Small intestine (tissue), 16 donors: ENCODE measurements at places on chromosomes 3 and 15. TPM values are rescaled to one million over a fixed set of nuclear protein-coding genes. Genes with fewer than 3 reads are reported as not detected.
A peak's percentile ranks its signal among the peaks of the same experiment; 100 is the strongest.

DNA sequence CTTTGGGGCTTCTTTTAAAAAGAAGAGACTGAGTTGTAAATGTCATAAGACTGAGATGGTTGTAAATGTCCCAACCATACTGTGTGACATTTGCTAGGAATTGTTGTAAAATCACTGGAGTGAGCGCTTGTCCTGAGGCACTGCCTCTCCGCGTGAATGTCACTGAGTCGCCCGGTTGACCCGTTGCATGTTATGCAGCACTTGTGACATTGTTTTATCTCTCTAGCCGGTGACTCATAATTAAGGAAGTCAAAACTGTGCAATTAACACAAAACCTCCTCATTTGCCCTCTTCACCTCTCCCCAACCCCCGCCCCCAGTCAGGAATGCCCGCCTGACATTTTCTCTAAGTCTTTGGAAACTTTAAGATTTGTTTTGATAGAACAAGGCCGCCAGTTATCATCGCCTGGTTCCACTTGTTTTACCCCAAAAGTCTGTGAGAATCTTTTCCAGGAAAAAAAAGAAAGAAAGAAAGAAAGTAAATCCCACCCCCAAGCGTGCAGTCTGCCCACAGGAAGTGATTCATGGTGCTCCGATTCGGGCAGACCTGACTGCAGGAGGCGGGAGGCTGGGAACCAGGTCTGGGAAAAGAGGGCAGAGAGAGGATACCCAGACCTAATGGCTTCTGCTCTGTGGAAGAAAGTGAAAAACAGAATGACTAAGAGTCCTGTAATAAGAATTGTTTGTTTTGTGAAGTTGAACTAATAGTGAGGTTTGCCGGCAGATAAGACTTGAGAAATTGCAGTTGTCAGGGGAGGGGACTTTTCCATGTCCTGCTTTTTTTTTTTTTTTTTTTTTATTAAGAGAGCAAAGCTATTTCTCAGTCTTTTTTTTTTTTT is 84.8 kb downstream of the SMAD3 start:
- H3K36me3 ChIP-seq = no peaks in the 10 kb centered on the region
- peak overlapping the region; percentile 86 for H3K27ac ChIP-seq
- H3K27me3 ChIP-seq = no peaks in the 10 kb centered on the region
- DNase-seq = peak; percentile 59
- H3K4me3 ChIP-seq = no peak overlapping the region

DNA sequence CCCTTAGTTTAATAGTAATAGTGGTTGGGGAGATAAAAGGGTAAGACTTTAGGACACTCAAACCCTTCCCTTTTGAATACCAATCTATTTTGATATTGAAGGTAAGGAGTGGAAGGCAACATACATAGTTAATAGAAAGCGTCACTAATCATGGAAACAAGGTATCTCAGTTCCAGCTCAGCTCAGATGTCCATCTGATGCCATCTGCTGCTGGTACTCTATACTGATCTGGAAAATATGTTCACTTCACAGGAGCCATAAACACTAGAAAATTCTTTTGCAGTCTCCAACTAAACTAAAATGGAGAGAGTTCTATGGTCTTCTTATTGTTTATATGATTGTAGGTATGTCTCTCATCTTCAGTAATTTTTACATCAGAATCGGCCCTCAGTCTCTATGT is 1777.1 kb downstream of the OTOL1 start:
- no peak overlapping the region for H3K27ac ChIP-seq
- no peak for DNase-seq
- H3K36me3 ChIP-seq = no peaks in the 10 kb centered on the region
- no peaks in the 10 kb centered on the region for H3K27me3 ChIP-seq
- H3K4me3 ChIP-seq = no peak overlapping the region

DNA sequence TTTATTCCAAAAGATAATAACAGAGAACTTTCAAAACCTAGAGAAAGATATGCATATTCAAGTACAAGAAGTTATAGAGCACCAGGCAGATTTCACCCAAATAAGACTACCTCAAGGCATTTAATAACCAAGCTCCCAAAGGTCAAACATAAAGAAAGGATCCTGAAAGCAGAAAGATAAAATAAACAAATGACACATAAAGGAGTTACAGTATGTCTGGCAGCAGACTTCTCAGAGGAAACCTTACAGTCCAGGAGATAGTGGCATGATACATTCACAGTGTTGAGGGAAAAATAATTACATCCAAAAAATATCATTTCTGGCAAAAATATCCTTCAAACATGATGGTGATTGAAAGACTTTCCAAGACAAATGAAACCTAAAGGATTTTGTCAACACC is 185.8 kb upstream of the POU1F1 start:
- DNase-seq = no peak
- no peak overlapping the region for H3K27ac ChIP-seq
- no peak overlapping the region for H3K4me3 ChIP-seq
- H3K36me3 ChIP-seq = no peaks in the 10 kb centered on the region

DNA sequence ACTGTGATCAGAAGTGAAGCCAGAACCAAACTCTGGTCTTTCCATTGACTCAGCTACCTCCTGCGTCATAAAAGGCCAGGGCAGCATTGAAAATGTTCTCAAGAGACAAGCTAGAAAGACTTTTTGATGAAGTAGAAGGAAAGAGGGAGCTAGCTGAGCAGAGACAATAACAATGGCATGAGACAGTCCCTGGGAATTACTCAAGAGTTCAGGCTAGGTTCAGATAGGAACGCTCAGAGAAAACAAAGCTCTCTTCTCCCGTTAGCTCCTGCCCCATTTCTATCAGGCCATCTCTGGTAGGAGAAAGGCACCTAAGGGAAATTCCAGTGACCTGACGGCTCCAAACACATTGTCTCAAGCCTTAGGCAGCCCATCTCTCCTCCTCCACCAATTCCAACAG is 7.0 kb upstream of the OXTR start:
- H3K4me3 ChIP-seq = no peak overlapping the region
- no peak overlapping the region for H3K27ac ChIP-seq
- DNase-seq = no peak
- H3K4me1 ChIP-seq = no peaks in the 10 kb centered on the region
- no peaks in the 10 kb centered on the region for H3K36me3 ChIP-seq

GRCh38 chr3:150828997-150829396 is 66.0 kb upstream of the SIAH2 start:
- H3K4me3 ChIP-seq = no peak overlapping the region
- H3K4me1 ChIP-seq = no peaks in the 10 kb centered on the region
- H3K36me3 ChIP-seq = no peaks in the 10 kb centered on the region
- DNase-seq = no peak
- H3K27ac ChIP-seq = no peak overlapping the region

DNA sequence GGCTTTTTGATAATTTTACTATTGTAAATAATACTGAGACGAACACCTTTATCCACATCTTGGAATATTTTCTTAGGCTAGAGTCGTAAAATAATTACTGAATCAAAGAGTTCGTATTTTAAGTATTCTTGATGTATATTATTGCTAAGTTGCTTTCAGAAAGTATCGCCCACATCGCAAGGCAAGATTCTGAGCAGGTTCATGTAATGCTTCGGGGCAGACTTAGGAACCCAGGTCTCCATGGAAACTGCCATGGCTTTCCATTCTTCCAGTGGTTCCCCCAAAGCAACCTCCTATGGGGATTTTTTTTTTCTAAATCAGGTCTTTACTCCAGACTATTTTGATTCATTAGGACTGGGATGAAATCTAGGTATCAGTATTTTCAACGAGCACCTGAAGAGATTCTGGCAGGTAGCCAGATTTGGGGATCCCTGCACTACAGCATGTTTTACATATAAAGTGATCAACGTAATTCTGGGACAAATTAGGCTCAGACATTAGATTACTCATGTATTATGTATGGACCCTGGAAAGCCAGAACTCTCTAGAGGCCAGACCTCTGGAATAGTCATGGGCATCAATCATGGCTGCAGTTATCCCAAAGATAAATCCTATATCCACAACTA is 86.5 kb downstream of the B3GNT5 start:
- no peaks in the 10 kb centered on the region for H3K27me3 ChIP-seq
- H3K36me3 ChIP-seq = no peaks in the 10 kb centered on the region
- no peak overlapping the region for H3K4me3 ChIP-seq
- no peak overlapping the region for H3K27ac ChIP-seq
- DNase-seq = no peak
- no peaks in the 10 kb centered on the region for H3K4me1 ChIP-seq

DNA sequence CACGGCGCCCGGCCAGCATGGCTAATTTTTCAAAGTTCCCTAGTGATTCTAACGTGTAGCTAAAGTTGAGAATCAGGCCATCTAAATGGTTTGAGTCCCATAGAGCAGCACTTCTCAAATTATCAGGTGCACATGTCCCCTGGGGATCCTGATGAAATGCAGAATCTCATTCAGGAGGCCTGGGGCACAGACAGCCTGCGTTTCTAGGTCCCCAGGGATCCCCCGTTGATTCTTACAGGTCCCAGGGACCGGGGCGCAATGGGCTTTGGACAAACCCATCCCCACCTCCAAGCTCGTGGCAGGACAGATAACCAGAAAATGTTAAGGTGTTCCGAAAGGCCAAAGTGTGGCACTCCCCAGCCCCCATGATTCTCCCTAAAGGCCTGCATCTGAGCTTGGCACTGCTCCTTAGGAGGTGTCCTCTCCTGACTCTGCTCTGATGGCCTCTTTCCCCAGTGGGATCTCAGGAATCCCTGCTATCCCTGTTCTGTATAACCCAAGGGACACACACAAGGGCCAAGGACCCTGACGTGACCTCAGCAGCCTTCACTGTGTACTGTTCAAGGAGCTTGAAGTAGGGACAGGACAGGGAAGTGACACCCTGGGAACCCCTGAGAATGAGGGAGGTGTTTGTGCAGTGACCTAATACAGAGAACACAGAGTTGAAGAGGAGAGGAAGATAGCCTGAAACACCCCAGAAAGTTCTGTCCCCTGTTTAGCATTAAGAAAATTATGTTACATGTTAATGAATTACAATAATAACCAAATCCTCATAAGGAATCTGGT is 8.0 kb downstream of the LRRK1 start:
- DNase-seq = no peak
- H3K4me1 ChIP-seq = no peaks in the 10 kb centered on the region
- H3K27me3 ChIP-seq = no peaks in the 10 kb centered on the region
- no peak overlapping the region for H3K27ac ChIP-seq
- no peaks in the 10 kb centered on the region for H3K36me3 ChIP-seq

- DNase-seq = no peak
- H3K36me3 ChIP-seq = no peaks in the 10 kb centered on the region
- no peaks in the 10 kb centered on the region for H3K27me3 ChIP-seq
- no peaks in the 10 kb centered on the region for H3K4me1 ChIP-seq
- H3K4me3 ChIP-seq = no peak overlapping the region
Observed at GRCh38 chr3:22360164-22360563, 609.2 kb upstream of the ZNF385D start.

DNA sequence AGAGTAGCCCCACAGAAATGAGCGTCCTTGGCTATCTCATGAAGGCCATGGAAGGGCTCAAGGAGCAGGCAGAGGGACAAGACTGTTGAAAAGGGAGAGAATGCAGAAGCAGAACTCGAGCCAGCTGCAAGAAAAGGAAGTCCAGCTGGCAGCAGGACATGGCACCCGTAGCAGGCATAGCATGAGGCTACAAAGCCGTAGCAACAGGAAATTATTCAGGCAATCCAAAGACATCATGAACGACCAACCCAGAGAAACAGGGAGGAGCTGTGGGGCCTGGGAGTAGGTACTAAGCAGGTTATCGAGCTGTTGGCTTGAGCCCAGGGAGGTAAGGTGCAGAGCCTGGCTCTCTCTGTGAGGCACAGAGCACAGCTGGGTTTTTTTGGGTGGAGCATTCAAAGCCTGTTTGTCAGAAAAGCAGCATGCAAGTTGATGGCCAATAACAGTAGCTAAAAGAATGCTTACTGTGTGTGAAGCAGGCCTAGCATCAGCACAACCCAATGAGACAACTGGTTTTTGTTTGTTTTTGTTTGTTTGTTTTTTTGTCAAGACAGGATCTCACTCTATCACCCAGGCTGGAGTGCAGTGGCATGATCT is 144.0 kb upstream of the SMAD3 start:
- DNase-seq = peak; percentile 28
- no peaks in the 10 kb centered on the region for H3K36me3 ChIP-seq
- no peak overlapping the region for H3K27ac ChIP-seq

DNA sequence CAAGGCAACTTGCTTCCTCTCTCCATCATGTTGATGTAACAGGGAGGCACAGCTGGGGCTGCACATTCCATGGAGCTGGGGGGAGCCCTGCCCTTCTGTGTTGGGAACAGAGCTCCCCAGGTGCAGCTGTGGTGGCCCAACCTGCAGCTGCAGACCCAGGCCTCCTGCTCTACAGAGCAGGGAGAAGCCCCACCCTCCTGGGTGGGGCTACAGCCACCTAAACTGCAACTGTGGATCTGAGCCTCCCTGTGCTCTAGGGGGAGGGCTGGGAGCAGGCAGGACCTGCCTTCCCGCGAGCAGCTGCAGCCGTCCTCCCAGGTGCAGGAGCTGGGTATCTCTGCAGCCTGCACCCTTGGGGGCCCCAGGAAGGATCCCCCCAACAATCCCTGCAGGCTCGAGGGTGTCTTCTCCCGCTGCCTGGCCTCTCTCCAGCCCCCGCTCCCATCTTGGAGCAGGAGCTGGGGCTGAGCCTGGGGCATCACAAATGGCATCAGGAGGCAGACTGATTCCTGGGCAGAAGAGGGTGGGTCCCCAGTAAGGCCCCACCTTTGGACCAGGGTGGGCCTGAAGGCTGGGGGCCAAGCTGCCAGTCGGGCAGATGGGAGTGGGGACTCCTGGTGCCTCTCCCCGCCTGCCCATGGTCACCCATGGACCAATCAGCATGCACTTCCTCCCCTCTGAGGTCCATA is 7.4 kb downstream of the LRRC58 start:
- H3K4me1 ChIP-seq = no peaks in the 10 kb centered on the region
- H3K27me3 ChIP-seq = no peaks in the 10 kb centered on the region
- no peaks in the 10 kb centered on the region for H3K36me3 ChIP-seq
- H3K27ac ChIP-seq = no peak overlapping the region
- DNase-seq = no peak

GRCh38 chr15:68309024-68309423 is 31.5 kb downstream of the FEM1B start:
- no peak overlapping the region for H3K4me3 ChIP-seq
- H3K27ac ChIP-seq = no peak overlapping the region
- H3K27me3 ChIP-seq = no peaks in the 10 kb centered on the region
- no peak for DNase-seq

- no peaks in the 10 kb centered on the region for H3K36me3 ChIP-seq
- no peaks in the 10 kb centered on the region for H3K27me3 ChIP-seq
- no peak overlapping the region for H3K4me3 ChIP-seq
- H3K4me1 ChIP-seq = no peaks in the 10 kb centered on the region
- no peak overlapping the region for H3K27ac ChIP-seq
- DNase-seq = no peak
Observed at GRCh38 chr3:43481375-43481774, 140.4 kb downstream of the ANO10 start.

- no peaks in the 10 kb centered on the region for H3K36me3 ChIP-seq
- H3K4me3 ChIP-seq = no peak overlapping the region
- no peaks in the 10 kb centered on the region for H3K27me3 ChIP-seq
- no peak overlapping the region for H3K27ac ChIP-seq
- no peak for DNase-seq
Observed at GRCh38 chr3:192835818-192836815, 81.5 kb downstream of the MB21D2 start.

GRCh38 chr3:83453056-83453455 is 1505.7 kb upstream of the CADM2 start:
- no peak overlapping the region for H3K4me3 ChIP-seq
- no peaks in the 10 kb centered on the region for H3K36me3 ChIP-seq
- H3K27me3 ChIP-seq = no peaks in the 10 kb centered on the region
- no peak overlapping the region for H3K27ac ChIP-seq

Gene SAXO2
- polyA plus RNA-seq = 1.5 TPM

Gene MYLK
- polyA plus RNA-seq = 2.2 TPM

Gene TRIM59
- 12.2 TPM for polyA plus RNA-seq

Gene SH3GL3
- 0.16 TPM for polyA plus RNA-seq
